ENCODE measurements at places on chromosomes 3 and 15.

GRCh38 chr3:9301798-9302197 is 52.4 kb upstream of the SRGAP3 start:
- DNase-seq: peak; percentile 19

DNA sequence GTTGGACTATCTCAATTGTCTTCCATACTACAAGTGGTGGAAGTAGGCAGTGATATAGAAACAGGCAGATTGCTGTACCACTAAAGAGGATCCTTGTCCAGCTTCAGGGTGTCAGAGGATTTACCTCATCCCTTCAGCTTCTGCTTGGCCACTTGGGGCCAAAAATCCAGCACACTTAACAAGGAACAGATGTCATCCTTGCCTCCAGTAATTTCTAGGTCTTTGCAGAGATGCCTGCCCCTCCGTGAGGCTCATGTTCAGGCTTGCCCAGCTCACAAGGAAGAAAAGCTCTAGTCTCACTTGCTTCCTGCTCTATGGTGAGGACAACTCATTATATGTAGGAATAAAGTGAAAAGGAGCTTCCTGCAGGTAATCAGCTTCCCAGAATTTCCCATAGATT is 510.3 kb downstream of the EPHA3 start:
- DNase-seq: peak; percentile 67

- no peak for DNase-seq
These were observed 72.4 kb downstream of the BFSP2 start for GRCh38 chr3:133472242-133472641.

DNA sequence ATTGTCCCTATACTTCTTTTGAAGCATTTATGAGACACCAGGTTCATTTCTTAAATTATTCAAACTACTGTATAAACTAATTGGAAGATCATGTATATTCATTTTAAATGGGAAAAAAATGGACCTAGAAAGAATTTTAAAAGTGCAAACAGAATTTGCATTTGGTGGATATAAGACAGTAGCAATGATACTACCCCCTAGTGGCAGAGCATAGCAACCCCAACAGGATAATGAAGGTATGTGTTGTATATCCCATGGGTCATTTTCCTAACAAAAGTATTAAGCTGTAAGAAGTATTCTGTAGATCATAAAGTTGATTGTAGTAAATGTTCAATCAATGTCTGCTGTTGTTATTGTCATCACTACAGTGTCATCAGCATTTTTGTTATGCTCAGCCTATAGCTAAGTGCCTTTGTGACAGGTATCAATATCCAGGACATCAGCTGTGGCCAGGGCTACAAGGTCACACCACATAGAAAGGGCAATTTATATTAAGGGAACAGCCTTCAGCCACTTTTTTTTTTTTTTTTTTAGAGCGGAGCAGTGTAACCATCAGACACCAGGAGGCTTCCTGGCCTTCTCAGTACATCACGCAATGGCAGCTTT is 175.8 kb downstream of the FOXB1 start:
- DNase-seq: peak; percentile 71

DNA sequence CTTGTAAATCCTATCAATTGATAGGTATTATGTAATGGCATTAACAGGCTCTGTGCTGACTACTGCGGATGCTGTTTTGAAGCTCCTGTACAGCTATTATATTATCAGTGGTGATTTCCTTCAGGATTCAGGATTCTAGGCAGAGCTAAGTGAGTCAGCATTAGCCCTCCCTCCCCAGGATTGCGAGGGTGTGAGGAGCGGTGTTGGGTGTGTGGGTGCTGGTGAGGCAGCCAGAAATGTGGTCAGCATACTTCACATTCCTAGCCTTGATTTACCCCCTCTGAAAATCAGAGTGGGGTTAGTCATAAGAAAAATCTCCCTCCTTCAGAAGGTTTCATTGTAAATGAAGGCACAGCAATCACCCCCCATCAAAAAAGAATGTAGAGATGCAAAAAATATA is 72.5 kb downstream of the SNTN start:
- no peak for DNase-seq

- no peak for DNase-seq
These were observed 65.7 kb downstream of the RASA2 start for GRCh38 chr3:141552440-141552991.

DNA sequence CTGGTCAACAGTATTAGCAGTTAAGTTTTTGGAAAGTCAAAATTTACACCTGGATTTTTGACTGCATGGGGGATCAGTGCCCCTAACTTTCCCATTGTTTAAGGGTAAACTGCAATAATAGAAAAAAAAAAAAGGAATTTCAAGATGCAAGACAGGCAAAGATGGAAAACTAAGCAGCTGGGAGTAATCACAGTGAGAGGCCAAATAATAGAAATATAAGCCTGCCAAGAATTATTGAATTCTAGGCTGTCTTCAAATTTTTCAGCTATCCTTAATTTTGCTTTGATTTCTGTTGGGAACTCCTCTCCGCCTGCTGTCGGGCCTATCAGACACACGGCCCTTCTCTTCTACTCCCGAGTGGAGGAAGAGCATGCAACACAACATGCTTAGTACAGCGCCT is 215.5 kb upstream of the LMCD1 start:
- DNase-seq: no peak

GRCh38 chr15:88046576-88047129 is 209.9 kb downstream of the NTRK3 start:
- no peak for DNase-seq

GRCh38 chr3:128606094-128606493 is 44.5 kb downstream of the RPN1 start:
- no peak for DNase-seq

DNA sequence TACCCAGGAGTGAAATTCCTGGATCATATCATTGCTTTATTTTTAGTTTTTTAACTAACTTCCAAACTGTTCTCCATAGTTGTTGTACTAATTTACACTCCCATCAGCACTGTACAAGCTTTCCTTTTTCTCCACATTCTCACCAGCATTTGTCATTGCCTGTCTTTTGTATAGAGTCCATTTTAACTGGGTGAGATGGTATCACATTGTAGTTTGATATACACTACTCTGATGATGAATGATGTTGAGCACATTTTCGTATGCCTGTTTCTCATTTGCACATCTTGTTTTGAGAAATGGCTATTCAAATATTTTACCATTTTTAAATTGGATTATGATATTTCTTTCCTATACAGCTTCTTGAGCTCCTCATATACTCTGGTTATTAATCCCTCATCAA is 1586.6 kb downstream of the SI start:
- no peak for DNase-seq

DNA sequence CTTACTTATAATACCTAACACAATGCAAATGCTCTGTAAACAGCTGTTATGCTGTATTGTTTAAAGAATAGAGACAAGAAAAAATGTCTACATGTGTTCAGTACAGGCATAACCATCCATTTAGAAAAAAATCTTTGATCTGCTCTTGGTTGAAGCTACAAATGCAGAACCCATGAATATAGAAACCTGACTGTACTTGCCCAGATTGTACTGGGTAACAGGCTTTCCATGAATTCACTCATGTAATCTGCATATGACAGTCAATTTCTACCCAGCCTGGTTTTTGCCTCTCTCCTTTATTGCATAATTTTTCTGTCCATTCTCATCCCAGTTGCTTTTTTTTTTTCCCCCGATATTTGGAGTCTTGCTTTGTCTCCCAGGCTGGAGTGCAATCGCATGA is 62.6 kb upstream of the ETV5 start:
- DNase-seq: no peak

DNA sequence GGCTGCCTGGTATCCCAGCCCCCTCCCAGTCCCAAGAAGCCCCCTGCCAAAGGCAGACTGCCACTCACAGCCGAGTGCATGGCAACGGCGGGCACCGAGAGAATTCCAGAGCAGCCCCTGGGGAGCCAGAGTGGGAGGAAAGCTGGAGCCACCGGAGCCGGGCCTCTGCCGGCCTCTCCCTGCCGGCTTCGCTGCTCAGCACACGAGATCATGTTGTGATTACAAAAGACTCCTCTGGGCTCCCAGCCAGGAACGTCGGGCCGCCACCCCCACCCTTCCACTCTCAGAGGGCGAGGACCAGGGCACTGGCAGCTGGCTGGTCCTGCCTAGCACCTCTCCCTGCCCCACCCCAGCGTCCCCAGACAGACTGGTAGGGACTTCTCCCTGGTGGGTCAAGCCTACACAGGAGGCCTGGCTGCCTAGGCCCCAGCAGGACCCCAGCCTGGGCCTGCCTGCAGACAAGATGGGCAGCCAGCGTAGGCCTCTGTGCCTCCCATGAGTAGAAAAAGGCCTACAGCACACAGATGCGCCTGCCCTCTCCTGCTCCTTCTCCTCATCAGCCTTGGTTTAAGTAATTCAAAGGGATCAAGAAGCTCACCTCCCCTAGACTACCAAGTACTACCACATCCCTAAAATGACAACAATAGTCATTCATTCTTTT is at the start of gene CCDC9B:
CCDC9B (minus strand) TSS at position 200 of the 661 bp plus-strand sequence; CDS start at position 80, 120 bp downstream.
- peak; percentile 94 for DNase-seq

GRCh38 chr15:31270767-31271166 is 55.9 kb upstream of the KLF13 start:
- DNase-seq: peak; percentile 32

DNA sequence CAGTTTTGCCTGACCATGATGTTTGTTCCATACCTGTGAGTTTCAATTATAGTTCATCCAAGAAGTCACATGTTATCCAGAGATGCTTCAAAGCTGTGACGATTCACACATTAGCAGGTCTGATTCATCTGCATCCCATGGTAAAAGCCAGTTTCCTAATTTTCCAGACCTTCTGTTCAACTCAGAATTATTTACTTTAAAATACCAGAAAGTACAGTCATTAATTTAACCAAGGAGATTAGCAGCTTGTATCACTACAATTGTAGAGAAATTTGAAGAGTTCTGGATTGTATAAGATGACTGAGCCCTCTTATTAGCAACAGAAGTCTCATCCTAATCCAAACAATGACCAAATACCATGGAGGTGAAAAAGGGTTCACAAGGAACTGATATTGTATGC is 76.1 kb upstream of the THBS1 start:
- DNase-seq: no peak

DNA sequence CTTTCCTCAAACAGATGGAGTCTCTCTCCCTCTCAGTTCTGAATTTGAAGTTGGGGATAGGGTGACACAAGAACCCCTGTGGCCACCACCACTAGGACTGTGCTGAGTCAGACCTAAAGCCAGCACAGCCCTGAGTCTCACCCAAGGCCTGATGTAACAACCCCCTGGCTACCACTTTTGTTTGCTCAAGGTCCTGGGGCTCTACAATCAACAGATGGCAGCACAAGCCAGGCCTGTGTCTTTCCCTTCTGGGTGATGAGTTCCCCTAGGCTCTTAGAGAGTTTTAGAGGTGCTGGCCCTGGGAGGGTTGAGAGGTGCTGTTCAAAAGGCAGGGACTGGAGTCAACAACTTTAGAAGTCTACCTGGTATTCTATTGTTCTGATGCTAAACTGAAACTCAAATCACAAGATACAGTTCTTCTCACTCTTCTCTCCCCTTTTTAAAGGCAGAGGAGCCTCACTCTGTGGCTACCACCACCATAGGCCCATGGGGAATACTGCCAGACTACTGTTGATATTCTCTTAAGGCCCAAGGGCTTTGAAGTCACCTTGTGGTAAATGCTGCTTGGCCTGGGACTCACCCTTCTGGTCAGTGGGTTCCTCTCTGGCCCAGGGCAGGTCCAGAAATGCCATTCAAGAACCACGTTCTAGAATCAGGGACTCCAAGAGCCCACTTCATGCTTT is 6.5 kb downstream of the OR5K4 start:
- peak; percentile 5 for DNase-seq
